ENCODE measurements at places on chromosomes 7 and 10. TPM values are rescaled to one million over a fixed set of nuclear protein-coding genes. Genes with fewer than 3 reads are reported as not detected.

SPDYE2B gene
- total RNA-seq = not detected

SGPL1 gene
- 52.6 TPM for total RNA-seq

DDX50 gene
- 32.5 TPM for total RNA-seq

DNA sequence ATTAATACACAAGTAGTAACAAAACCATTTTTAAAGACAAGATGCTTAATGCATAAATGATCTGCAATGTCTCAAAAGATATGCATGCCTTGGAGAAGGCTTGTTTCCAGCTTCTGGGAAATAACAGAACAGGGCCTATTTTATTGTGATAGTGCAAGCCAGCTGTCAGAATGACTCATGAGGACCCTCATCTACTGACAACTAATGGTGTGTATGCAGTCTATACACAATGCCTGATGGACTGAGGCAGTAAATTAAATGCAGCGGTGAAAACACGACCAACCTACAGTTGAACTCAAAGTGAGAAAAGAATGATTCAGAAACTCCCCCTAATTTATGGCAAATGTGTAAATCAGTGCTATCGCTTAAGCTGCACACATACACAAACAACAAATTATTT, 46.3 kb downstream of the VPS41 start:
- no peak for DNase-seq

DNA sequence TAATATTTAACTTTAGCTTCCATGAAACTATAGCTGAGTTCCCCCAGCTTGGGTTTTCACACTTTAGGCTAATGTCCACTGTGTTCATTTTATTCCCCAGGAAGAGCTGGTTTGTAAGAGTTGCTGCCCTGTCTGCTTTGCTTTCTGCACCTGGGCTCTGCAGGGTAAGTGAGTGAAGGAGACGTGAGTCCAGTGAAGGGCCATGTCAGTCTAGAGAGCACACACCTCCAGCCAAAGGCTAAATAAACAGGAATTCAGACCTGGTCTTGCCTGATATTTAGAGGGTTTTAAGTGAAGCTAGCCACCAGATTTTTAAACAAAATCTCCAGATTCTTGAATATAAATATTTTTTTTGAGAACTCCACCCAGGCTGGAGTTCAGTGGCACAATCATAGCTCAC, 24.5 kb upstream of the FZD1 start:
- DNase-seq = no peak
- no peaks in the 10 kb centered on the region for H3K4me1 ChIP-seq
- peak overlapping the region; percentile 33 for H3K27ac ChIP-seq
- H3K4me3 ChIP-seq = no peak overlapping the region

GRCh38 chr7:68955656-68956055, 642.6 kb upstream of the AUTS2 start:
- no peak overlapping the region for H3K4me3 ChIP-seq
- H3K36me3 ChIP-seq = no peaks in the 10 kb centered on the region
- H3K4me1 ChIP-seq = no peaks in the 10 kb centered on the region
- H3K27me3 ChIP-seq = no peaks in the 10 kb centered on the region

GRCh38 chr7:120920034-120920433, 30.5 kb upstream of the ING3 start:
- H3K27me3 ChIP-seq = no peaks in the 10 kb centered on the region
- H3K4me1 ChIP-seq = no peaks in the 10 kb centered on the region

GRCh38 chr7:43302211-43302711, 189.8 kb downstream of the HECW1 start:
- no peak for DNase-seq
- H3K27ac ChIP-seq = no peak overlapping the region
- H3K4me3 ChIP-seq = no peak overlapping the region
- no peaks in the 10 kb centered on the region for H3K4me1 ChIP-seq

- no peak overlapping the region for H3K4me3 ChIP-seq
- H3K4me1 ChIP-seq = no peaks in the 10 kb centered on the region
- H3K36me3 ChIP-seq = no peaks in the 10 kb centered on the region
Observed at GRCh38 chr7:33356336-33356735, 227.0 kb downstream of the BBS9 start.

GRCh38 chr10:111360260-111360925, 283.6 kb downstream of the ADRA2A start:
- H3K27ac ChIP-seq = no peak overlapping the region
- H3K36me3 ChIP-seq = no peaks in the 10 kb centered on the region
- H3K4me1 ChIP-seq = no peaks in the 10 kb centered on the region
- no peak for DNase-seq
